ENCODE measurements at places on chromosomes 11 and 22.

GRCh38 chr22:45756558-45756957 lies 84.9 kb downstream of the ATXN10 start:
- no peak for DNase-seq

DNA sequence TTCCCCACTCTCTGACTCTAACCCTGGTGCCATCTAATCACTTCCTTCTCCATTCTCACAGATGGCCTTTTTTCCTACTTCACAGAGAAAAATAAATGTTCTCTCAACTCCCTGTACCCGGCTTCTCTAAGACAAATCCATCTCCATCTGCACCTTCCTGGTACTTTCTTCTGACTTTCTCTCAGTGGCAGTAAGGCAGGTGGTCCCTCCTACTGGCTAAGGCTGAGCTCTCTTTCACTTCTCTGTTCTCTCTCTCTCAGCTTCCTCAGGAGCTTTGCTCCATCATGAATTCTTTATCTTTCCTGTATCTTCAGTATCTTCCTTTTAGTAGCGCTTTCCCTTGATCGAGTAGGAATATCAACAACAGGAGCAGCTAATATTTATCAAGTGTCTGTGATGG lies 421.6 kb downstream of the TMEM135 start:
- no peak for DNase-seq

DNA sequence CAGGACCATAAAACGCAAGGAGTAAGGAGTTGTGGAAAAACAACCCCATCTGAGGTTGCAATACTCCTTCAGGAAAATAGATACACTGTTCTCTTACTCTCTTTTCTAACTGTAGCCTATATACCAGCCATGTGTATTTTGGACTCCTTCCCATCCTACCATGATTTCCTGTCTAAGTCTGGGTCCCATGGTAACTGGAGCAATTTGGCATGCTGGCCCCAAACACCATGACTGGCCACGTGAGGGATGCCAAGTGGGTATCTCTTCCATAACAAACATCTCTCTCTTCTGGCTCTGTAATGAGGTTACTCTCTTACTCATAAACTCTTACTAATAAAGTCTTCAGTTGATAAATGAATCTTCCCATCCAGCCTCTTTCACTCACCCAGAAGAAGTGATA lies 26.5 kb downstream of the ABTB2 start:
- no peak for DNase-seq

DNA sequence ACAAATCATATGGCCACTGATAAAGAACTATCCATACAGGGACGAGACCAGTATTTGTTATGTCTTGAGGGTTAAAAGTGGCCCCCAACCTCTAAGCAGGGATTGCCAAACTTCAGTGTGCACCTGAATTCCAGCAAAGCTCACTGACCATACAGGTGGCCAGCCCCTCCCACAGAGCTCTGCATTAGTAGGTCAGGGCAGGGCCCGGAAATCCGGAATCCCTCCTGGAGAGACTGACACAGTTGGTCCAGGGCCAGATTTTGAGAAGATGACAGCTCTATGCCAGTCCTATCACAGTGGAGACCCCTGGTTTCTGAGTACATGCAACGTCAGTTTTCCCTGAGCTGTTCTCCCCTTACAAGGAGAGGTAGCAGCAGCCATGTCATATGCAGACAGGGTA lies 20.8 kb downstream of the VPS37C start:
- DNase-seq: no peak

GRCh38 chr11:58647141-58647699 lies 24.8 kb downstream of the CNTF start:
- DNase-seq: no peak

- no peak for DNase-seq
Measured at GRCh38 chr22:27504360-27505253, 296.9 kb downstream of the MN1 start.

DNA sequence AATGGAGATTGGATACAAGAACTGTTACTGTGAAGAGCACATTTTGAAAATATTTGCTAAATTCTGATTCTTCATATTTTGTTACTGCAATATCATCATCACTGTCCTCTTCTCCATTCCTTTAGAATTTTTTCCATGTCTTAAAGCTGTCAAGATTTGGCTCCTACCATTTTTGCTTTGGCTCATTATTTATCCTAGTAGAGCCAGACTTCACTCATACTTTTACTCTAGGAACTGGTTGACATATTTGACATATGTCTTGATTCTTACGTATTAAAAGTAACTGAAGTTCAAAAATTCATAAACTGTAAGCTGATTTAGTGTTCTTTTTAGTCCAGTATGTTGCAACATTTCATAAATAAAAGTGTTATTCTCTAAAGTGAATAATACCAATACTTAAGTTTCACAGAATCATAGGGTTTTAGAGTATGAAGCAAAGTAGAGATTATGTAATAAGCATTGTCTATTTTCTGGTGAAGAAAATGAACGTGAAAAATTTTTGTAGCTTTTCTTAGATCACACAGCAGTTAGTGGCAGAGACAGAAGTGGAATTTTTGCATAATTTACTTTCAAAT lies 225.6 kb downstream of the TMEM135 start:
- no peak for DNase-seq

- no peak for DNase-seq
Measured at GRCh38 chr11:30451626-30452025, 128.7 kb downstream of the ARL14EP start.

- DNase-seq: no peak
Measured at GRCh38 chr11:5242208-5242607, 7.4 kb downstream of the HBG1 start.

GRCh38 chr11:36487619-36488018 lies 22.5 kb downstream of the TRAF6 start:
- no peak for DNase-seq

DNA sequence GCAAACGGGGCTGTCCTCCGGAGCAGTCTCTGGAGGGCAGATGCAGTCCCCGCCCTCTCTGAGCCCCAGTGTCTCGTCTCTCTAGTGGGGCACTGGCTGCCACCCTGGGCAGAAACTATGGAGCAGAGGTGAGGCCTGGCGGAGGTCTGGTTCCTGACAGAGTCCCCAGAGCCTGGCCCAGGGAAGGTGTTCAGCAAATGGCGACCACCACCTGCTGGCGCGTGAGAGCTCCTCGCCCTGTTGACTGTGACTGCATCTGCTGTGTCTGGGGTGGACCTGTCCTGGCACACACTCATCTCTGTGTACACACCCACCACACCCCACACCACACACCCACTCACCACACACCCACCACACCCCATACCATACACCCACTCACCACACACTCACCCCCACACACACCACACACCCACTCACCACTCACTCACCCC lies 18.3 kb upstream of the TTLL12 start:
- no peak for DNase-seq

DNA sequence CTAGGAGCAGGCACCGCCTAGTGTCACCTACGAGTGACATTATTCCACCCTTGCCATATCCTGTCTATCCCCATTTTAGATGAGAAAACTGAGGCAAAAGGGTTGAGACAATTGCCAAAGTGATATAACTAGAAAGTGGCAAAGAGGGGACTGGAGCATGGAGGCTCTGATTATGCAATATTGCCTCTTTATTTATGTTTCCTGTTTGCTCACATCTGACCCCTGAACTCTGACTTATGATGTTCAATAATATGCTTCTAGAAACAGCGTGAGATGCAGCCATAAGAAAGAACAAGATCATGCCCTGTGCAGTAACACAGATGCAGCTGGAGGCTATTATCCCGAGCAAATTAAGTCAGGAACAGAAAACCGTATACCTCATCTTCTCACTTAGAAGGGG lies 7.7 kb downstream of the ELF5 start:
- no peak for DNase-seq

DNA sequence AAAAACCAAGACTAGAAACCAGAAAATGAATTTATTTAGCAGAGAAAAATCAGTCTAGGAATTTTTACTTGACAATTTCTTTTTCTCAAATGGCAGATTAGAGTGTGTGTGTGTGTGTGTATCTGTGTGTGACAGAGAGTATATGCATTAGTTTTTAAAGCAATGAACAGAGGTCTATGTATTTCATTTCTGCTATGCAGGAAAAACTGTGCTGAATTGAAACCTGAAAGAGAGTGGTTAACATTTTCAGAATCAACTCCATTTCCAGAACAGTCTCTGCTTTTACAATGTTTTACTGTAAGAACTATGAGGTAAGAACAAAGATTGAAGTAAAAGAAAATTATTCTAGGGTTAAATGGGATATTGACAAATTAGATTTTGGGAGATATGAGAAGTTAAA lies 114.8 kb downstream of the GRM5 start:
- DNase-seq: no peak

DNA sequence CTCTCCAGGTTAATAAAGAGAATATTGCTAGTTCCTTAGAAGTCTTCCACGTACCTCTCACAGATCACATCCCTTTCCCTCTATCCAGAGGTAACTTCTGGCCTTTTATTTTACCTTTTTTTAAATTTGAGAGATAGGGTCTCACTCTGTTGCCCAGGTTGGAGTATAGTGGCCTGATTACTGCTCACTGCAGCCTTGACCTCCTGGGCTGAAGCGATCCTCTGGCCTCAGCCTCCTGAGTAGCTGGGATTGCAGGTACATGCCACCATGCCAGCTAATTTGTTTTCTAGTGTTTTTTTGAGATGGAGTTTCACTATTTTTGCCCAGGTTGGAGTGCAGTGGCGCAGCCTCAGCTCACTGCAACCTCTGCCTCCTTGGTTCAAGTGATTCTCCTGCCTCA lies 24.4 kb downstream of the YAP1 start:
- DNase-seq: no peak

- no peak for DNase-seq
Measured at GRCh38 chr11:13446444-13446843, 16.6 kb downstream of the BTBD10 start.

GRCh38 chr11:61018059-61018458 lies 46.6 kb downstream of the CD6 start:
- DNase-seq: no peak

DNA sequence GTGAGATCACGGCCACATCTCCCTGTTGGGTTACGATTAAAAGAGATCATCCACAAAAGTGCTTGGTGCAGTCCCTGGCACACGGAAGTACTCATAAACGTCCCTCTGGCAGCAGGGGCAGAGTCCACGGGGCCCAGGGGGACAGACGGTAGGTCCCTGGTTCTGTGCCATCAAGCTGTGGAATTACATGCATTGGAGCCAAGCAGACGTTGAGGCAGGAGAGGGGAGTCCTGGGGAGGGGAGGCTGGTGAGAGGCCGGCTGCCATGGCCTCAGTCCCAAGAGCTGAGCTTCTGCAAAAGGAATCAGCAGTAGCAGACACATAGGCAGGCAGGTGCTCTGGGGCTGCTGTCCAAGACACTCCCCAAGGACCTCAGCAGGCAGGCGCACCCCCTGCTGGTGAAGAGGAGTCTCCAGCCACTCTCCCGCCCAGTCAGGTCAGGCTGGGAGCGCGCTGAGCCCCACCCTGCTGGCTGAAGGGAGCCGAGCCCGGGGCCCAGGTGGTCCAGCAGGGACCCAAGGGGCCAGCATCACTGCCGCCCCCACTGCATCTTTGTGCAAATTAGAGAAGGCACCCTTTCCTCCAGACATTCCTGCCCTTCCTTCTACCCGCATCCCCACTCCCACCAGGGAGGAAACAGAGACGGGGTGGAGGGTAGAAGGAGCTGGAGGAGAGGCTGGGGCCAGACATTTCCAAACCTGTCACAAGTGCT lies 7.6 kb upstream of the KCTD17 start:
- no peak for DNase-seq

- DNase-seq: no peak
Measured at GRCh38 chr11:126281666-126282175, 1.2 kb upstream of the TIRAP start.

DNA sequence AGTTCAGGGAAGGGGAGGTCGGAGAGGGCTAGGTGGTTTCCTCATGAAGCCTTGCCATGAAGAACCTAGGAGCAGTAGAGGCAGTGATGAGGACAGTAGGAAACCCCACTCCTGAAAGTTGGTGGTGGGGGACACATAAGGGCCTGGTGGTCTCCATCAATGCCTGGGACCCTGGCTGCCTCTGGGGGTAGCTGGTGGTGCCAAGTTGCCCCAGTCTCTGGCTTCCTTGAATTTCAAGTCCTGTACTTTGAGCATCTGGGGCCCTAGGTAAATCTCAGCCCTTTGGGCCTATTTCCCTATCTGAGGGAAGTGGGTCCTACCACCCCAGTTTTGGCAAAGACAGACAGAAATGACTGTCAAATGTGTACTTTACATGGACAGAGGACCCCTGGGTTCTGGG lies 28.1 kb downstream of the AMPD3 start:
- no peak for DNase-seq

DNA sequence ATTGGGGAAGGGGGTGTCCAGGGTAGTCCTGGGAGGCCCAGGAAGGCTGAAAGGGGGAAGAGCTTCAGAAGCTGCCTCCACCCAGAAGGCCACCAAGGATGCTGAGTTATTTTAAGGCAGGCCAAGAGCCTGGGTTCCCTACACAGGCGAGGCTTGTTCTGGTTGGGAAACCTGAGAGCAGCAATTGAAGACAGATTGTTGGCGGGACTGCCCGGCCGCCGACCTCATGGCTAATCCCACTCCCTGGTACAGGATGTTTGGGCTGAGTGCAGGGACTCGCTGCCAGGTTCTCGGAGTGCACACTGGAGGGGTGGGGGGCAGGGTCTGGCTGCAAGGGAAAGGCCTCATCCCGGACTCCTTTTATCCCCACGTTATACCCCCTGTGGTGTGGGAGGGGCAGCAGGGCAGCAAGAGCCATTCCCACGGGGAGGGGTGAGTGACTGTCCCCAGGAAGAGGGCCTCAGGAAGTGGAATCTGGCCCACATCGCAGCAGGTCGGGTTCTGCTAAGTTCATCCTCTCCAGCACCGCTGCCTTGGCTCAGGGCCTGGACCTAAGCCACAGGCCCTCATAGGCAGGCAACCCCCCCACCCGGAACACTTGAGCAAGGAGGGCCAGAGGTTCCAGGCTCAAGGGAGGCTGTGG lies 43.6 kb upstream of the PRR5 start:
- DNase-seq: no peak

GRCh38 chr22:39612811-39613548 lies 42.4 kb downstream of the CACNA1I start:
- DNase-seq: no peak
